Psoas muscle (tissue), 8 donors: ENCODE measurements at places on chromosomes 3 and 15. TPM values are rescaled to one million over a fixed set of nuclear protein-coding genes. Genes with fewer than 3 reads are reported as not detected.
A peak's percentile ranks its signal among the peaks of the same experiment; 100 is the strongest.

The CCDC9B gene
- total RNA-seq, result 118 TPM

DNA sequence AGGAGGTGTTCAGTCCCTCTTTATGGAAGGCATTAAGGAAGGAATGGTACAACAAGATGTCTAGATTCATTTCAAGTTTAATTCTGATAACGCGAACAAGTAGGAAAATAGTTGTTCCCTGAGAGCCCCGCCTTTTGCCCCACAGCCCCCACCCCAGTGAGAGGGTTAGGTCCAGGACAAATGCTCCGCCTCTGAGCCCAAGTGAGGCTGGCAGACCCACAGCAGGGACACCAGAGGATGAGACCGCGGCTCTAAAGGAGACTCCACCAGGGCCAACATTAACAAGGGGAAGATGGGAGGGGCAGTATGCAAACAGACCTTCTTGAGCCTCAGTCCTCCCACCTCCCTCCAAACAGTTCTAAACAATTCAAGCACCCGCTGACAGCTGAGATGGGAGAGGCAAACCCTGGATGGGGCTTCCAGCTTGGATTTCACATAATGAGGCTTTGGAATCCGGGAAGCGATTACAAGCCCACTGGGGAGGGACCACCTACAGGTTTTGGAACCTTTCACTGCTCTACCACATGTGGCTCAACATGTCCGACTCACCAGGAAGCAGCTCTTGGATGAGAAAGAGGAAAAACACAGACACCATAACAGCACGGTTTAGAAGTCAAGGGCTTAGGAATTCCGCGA lies 42.9 kb upstream of the IREB2 start:
- peaks cover 4% of the 10 kb centered on the region for H3K27me3 ChIP-seq
- H3K27ac ChIP-seq, result no peak overlapping the region
- no peaks in the 10 kb centered on the region for H3K4me1 ChIP-seq
- no peaks in the 10 kb centered on the region for H3K36me3 ChIP-seq

DNA sequence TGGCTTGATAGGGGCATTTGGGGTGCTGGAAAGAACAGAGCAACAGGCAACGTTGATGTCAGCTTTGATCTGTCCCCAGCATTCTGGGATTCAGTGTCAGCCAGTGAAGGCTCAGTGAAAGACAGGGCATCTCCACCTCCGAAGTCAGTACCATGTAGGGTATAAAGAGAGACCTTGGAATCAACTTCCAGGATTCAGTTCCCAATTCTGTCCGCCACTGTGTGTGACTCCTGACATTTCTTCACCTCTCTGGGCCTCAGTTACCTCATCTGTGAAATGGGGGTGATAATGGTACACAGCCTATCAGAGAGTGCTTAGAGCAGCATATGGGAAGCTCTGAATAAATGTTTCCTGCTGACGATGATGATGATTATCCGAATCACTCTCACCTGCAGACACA lies 55.6 kb upstream of the FLNB start:
- H3K27me3 ChIP-seq, result no peaks in the 10 kb centered on the region
- no peak for DNase-seq
- H3K4me3 ChIP-seq, result no peak overlapping the region

GRCh38 chr15:88454867-88455810 lies 12.0 kb downstream of the MRPL46 start:
- H3K27ac ChIP-seq, result no peak overlapping the region
- peaks cover 42% of the 10 kb centered on the region for H3K36me3 ChIP-seq
- DNase-seq, result peak; percentile 45
- H3K27me3 ChIP-seq, result no peaks in the 10 kb centered on the region
- H3K4me1 ChIP-seq, result no peaks in the 10 kb centered on the region

GRCh38 chr15:69793781-69794451 lies 303.8 kb downstream of the TLE3 start:
- H3K4me3 ChIP-seq, result no peak overlapping the region
- no peak for DNase-seq
- H3K36me3 ChIP-seq, result no peaks in the 10 kb centered on the region
- H3K27me3 ChIP-seq, result no peaks in the 10 kb centered on the region
- H3K27ac ChIP-seq, result peak overlapping the region; percentile 71
